ENCODE measurements at places on chromosomes 5 and 9. TPM values are rescaled to one million over a fixed set of nuclear protein-coding genes. Genes with fewer than 3 reads are reported as not detected.

Gene MYMK
- not detected for total RNA-seq

Gene SNX24
- total RNA-seq, result 13.1 TPM

Gene ANKRD31
- total RNA-seq, result 0.08 TPM

Gene LYSMD3
- total RNA-seq, result 18.0 TPM

Gene ANXA2R
- total RNA-seq, result 0.94 TPM

Gene SPATA6L
- total RNA-seq, result 0.35 TPM

Gene PKD2L2
- 0.48 TPM for total RNA-seq

Gene AGXT2
- total RNA-seq, result not detected

Gene WDR38
- total RNA-seq, result not detected

Gene APC
- total RNA-seq, result 33.1 TPM

Gene PCDHA7
- total RNA-seq, result not detected

Gene COL15A1
- 55.9 TPM for total RNA-seq

Gene FAM53C
- total RNA-seq, result 27.9 TPM

Gene ARHGEF39
- 0.24 TPM for total RNA-seq

Gene IL3
- total RNA-seq, result not detected

Gene FCN2
- 0.30 TPM for total RNA-seq

Gene LCN1
- not detected for total RNA-seq

Gene IL13
- not detected for total RNA-seq
